ENCODE measurements at places on chromosomes 2 and 18.

DNA sequence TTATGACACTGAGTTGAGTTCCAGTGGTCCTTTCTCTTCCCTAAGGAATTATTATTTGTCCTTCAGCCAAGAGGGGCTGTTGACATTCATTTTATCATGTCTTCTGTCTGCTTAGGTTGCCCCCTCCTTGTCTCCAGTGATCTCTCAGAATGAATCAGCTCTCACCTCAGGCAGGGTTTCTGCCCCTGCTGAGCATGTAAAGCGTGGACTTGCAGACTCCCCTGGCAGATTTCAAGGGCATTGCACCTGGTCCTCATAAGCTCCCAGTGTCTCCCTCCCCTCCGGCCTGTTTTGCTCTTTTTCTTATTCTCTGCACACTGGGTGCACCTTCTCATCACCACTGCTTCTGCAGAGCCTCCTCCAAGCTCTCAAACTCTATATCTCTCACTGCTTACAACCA, 188.4 kb downstream of the KCNS3 start:
- no peak for DNase-seq

DNA sequence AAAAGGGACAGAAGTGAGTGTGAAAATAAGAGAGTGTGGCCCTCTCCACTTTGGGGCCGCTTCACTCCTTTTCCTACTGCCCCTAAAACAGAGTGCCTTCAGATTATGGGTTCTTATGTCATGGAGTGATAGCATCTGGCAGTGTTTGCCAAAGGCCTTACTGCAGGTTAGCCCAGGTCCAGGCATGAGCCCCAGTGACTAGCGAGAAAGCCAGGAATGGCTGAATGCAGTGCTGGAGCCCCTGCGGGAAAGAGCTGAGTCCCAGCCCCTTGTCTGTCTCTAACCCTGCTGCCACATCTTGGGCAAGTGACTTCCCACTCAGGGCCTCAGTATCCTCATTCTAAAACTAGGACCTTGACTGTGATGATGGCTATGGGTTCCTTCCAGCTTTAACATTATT, 6.0 kb downstream of the IGFBP5 start:
- no peak for DNase-seq

DNA sequence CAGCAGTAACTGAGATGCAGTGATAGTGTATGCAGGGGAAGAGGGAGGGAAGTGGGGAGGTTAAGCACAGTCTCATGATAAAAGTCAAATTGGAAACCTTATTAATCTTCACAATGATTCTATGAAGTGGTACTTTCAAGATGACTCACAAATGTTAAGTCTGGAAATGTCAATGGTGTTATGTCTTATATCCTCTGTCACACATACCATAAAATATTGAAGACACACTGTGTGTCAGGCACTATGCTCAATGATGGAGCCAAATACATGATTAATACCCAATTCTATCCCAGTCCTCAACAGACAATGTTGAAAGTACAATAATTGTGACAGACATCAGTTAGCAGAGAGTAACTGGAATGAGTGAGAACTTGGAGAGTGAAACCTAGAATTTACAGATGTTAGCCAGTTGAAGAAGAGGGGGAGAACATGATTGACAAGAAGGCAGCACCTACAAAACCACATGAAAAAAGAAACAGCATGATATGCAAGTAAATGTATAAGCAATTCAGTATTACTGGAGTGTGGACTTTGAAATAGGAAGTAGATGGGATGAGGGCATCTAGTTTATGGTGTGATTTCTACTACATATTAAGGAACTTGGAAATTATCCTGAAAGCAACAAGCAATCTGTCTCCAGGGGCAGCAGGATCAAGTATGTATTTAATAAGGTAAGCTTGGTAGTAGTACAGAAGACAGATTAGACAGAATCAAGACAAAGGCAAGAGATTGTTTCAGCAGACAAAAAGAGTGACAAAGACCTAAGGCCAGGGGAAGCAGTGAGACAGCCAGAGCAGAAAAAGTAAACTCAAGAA, 107.6 kb downstream of the STRN start:
- DNase-seq, result no peak

DNA sequence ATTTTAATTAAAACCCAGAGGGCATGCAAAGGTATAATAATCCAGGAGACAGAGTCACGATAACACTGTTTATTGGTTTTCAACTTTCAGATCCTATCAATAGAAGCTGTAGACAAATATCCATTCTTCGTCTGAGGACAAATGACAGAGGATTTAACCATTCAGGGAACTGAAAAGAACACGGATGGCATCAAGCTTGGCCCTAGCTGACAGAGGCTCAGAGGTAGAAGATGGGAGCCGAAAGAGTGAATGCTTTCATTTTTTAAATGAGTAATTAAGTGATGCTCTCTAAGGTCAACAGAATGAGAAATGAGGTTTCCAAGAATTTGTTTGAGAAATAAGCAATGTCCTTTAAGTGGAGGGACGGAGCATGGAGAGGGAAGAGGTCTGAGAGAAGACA, 62.1 kb downstream of the BCL2 start:
- no peak for DNase-seq

GRCh38 chr2:241898463-241899270, 29.1 kb downstream of the RTP5 start:
- DNase-seq, result no peak

- DNase-seq, result no peak
Measured at GRCh38 chr2:204049635-204050034, 113.1 kb downstream of the ICOS start.

GRCh38 chr2:223989206-223989855, 32.1 kb downstream of the MRPL44 start:
- DNase-seq, result peak; percentile 44

DNA sequence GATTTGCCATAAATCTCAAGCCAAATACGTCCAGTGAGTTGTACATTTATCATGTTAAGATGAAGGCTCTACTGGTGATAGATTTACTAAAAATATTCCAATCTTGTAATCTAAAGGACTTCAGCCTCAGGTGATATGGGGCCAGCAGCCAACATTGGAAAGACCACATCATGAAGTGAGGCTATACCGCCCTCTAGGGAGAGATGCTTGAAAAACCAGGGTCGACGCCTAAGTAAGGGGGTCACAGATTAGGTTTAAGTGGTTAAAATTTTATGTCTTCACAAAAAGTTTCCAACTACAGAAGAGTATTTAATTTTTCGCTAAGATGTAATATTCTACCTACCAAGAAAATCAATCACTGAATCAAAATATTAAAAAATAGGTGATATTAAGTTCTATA, 33.3 kb downstream of the DOCK10 start:
- DNase-seq, result peak; percentile 59

DNA sequence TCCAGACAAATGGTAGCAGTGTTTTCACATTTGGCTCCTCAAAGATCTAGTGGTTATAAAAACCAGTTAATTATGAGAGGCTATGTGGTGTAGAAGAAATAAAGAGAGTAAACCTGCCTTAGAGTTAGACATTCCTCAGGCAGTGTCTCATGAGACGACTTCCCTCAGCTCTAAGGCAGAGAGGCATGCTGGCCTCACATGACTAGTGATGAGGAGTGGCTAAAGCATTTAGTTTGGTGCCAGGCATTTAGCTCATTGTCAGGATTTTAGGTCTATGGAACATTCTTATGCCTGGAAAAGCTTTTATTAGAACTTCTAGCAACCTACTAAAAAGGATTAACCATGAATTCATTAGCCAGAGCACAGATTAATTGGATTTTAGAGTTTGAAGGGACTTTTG, 90.3 kb downstream of the RPRM start:
- no peak for DNase-seq

- no peak for DNase-seq
Measured at GRCh38 chr2:241871538-241872312, 2.2 kb downstream of the RTP5 start.

DNA sequence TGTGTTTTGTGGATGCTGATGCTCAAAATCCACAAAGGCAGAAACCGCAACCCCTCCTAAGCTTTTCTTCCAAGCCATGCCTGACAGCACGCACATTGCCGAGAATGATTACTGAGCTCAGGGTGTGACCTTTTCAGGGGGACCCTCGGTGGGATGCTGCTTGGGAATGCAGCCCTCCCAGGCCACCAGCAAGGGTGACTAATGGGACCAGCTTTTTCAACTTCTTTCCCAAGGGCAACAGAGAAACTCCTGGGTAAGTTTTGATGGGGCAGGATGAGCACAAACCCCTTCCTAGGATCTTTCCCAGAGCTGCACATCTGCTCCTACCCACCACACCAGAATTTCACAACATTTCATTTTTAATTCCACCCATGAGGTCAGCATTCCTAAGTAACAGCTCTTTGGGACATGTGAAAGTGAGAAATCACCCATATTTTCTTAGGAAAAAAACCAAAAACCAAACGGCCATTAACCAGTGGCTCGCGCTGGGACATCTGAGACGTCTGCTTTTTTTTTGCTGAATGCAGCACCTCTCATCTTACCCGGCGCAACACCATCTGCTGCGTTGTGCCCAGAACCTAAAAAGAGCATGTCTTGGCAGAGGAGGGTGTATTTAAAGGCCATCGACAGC, 119.0 kb downstream of the ARL4C start:
- no peak for DNase-seq

DNA sequence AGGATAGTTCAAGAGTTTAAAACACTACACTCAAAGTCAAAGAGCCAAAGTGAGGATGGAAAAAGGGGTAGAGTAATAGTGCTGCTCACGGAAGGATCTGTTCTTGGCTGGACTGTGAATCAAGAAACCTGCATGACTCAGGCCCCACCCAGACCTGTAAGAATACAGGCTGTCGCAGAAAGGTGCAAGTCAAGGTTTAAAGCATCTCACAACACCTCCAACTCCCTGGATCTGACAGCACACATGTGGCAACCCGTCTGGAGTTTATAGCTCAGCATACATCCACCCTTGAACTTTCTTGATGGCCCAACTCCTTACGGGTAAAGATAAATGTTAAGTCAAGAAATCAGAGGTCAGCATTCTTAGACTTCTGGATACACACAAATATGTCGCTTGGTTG, 6.3 kb downstream of the KIAA2012 start:
- no peak for DNase-seq

DNA sequence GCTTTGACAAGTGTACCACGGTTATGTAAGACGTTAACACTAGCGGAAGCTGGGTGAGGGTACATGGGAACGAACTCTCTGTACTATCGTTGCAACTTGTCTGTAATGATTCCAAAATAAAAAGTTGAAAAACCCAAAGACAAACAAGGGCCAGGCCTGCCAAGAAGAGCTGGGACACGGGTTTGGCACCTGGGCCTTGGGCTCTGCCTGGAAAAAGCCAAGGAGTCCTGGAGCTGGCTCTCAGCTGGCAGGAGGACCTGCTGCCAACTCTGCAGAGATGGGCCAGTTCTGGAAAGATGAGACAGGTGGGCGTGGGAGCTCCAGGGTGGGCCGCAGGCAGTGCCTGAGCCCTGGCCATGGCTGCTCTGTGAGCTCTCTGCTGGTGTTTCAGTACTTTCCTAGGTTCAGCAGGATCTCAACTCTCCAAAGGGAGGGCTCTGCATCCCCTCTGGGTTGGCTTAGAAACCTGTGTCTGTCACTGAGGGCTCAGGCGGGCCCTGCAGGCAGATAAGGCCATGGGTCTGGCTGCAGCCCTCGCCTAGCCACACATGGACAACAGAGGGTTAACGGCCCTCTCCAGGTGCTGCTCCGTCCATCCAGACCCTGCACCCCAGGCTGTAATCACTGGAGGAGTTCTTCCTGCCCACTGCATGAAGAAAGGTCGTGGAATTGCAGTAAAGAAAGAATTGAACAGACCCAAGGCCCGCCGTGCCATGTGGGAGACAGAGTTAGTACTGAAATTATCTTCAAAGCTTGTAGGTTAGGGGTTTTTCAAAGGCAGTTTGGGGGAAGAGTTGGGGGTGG, 89.9 kb downstream of the RHOB start:
- no peak for DNase-seq

DNA sequence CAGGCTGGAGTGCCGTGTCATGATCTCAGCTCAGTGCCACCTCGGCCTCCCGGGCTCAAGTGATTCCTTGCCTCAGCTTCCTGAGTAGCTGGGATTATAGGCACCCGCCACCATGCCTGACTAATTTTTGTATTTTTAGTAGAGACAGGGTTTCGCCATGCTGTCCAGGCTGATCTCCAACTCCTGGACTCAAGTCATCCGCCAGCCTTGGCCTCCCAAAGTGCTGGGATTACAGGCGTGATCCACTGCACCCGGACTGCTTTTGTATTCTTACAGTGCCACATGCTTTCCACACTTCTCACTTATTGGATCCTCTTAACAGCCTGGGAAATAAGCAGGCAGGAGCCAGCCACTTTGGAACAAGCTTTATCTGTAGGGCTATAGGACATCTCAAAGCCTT, 25.3 kb upstream of the BCL2L11 start:
- no peak for DNase-seq

DNA sequence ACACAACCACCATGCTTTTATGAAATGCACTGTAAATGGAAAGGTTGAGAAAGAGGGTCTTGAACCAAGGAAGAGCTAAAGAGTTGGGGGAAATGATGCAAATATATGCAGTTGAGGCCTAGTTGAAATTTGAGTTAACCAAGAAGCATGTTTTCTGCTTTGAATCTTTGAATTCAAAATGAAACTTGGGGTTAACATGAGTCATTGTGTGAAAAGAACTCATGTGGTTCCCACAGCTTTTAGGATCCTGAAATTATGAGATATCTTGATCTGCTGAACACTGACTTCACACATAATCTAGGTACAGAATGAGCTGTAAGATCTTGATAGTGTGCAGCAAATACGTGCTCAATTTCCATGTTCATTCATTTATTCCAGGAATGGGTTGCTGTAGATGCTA, 422.9 kb upstream of the TRIB2 start:
- DNase-seq, result no peak

- DNase-seq, result no peak
Measured at GRCh38 chr2:84785950-84786349, 94.9 kb downstream of the TRABD2A start.

- no peak for DNase-seq
Measured at GRCh38 chr18:54116541-54117257, 107.8 kb downstream of the MBD2 start.

DNA sequence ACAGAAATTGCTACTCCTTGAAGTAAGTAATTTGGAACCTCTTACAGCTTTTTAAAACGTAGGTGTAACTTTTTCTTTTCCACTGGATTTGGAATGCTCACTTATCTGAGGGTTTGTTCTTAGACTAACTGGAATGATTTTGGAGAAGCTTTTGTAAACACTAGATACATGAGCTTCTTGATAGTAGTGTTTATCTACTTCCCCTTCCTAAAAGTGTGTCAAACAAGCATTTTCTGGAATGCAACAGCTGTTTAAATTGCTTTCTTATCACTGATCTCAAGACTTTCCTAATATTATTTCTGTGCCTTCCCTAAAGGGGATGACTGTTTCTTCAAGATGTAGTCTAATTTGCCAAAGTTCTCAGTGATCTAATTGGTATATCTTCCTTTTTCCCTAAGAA, 282.6 kb downstream of the CCDC178 start:
- DNase-seq, result no peak

- peak; percentile 26 for DNase-seq
Measured at GRCh38 chr2:240742602-240743095, 51.0 kb downstream of the AQP12A start.

DNA sequence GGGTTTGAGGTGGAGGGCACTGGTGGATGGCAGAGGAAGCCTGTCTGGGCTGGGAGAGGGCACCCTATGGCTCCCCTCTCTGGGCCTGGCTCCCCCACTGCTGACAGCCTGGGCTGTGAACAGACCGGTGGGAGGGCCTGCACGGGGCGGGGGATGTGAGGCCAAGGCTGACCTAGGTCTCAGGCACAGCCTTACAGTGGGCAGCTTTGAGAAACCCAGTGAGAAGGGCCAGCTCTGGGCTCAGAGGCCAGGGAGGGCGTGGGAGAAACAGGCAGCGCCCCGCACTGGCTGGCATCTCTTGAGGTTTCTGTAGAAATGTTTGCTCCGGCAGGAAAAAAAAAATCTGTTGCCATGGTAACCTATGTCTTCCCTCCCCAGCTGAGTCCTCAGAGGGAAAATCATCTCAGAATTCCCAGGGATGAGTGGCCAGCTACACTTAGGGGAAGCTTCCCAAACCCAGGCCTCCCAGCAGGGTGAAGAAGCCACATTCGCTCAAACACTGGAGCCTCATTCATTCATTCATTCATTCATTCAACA, 71.7 kb upstream of the TAF1B start:
- no peak for DNase-seq
